Hematopoietic multipotent progenitor cell treated with erythropoietin and hydrocortisone succinate and interleukin-3 and kit ligand, for 6 days (in vitro differentiated cells): ENCODE measurements at places on chromosomes 6 and 20.

DNA sequence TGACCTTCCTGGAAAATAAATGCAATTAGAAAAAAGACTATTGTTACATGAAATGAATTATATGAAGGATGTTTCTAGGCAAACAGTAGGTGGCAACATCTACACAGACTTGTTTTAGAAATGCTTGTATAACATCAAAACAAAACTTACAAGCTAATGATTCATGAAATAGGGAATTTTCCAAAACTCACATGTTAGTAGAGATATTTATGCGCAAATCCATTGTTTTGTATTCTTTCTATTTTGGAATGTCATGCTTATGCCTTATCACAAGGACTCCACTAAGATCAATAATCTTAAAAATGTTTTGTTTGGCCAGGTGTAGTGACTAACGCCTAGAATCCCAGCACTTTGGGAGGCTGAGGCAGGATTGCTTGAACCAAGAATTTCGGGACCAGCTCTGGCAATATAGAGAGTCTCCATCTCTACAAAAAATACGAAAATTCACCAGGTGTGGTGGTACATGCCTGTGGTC, 32.3 kb upstream of the LGSN start:
- peak; percentile 38 for DNase-seq

- no peak for DNase-seq
Measured at GRCh38 chr20:44838521-44838920, 28.2 kb upstream of the RIMS4 start.

- no peak for DNase-seq
Measured at GRCh38 chr20:4366076-4366475, 350.7 kb upstream of the RNF24 start.

DNA sequence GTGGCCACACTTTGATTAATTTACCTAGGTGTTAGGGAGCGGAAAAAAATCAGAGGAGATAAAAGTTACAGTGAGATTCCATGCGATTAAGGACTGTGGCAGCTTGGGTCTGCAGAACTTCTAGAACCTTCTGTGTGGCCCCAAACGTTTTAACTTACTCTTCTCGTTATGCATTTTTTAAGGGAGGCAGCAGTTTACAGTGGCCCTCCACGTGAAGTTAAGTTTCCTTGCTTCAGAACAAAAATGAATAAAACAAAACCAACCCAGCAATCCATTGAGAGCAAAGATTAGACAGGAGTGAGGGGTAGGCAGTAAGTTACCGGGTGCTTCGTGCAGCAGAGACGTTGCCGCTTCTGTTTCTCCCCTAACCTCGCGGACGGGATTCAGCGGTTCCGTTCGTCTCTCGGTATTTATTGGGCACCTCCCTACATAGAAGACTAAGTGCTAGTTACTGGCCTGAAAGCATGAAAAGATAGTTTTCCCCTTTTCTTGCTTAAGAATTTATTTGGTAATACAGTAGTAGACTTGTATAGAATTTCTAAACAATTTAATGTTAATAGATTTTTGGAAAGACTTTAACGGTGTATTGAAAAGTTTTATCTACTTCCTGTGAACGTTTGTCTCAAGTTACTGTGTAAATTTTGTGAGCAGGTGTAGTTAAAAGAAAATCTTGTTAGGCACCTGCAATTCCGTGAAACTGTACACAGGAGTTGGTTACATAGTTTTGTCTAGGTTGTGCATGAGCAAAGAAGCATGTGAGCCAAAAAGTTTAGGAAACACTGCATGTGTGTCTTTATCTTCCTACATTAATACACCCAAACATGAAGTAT, 1.1 kb downstream of the BAG2 start:
- DNase-seq, result peak; percentile 76

DNA sequence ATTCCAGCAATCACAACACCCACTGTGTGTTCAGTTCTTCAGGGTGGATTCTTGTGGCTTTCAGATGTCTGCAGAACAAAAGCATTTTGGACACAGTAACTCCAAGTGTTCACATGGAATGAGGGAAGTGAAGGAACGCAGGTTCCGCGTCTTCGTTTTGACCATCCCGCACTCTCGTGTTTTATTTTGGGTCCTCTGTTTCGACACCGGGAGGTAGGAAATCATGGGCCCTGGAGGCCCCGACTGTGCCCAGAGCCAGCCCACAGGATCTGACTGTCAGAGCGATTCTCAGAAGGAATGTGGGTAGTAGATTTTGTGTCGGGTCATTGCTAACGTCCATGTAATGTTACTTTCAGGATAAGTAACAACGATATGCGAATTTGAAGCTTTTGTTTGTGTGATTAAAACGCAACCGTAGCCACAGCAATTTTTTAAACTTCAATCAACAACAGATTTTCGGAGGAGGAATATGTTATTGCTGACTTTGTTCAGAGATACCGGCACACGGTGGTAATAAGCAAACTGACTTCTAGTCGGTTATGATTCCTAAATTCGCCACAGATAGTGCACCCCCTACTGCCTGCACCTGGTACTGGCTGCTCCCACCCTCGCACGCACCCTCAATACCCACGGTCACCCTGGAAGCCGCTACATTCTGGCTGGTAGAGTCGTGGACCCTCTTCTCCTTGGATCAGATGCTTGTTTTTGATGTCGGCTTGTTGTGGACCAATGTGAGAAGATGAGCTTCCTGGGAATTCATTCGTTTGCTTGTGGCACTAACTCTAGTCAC, 10.5 kb downstream of the NPEPL1 start:
- DNase-seq, result no peak

DNA sequence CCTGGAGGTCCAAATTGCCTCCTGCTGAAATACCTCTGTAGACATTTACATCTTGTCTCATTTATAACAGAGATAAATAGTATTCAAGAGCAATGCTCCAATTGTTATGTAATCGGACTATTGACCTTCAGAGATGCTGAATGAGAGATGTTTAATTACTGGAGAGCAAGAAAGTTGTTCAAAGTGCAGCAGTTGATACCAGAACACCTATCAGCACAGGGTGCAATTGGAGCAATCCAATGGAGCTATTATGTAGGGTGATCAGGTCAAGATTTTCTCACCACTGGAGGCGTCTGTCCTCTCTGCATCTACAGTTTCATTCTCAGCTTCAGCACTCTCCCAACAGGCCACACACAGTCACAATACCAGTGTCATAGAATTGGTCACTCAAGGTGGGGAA, 19.5 kb upstream of the TMX4 start:
- DNase-seq, result no peak

GRCh38 chr20:17867131-17867925, 101.3 kb downstream of the SNX5 start:
- DNase-seq, result no peak

GRCh38 chr20:59948828-59949720, 8.9 kb downstream of the FAM217B start:
- peak; percentile 87 for DNase-seq

- DNase-seq, result no peak
Measured at GRCh38 chr20:33009214-33010132, 2.0 kb downstream of the BPIFB2 start.

- DNase-seq, result no peak
Measured at GRCh38 chr6:24797596-24798216, 1.0 kb downstream of the ARMH2 start.

GRCh38 chr6:7723041-7723447, 2.9 kb upstream of the BMP6 start:
- DNase-seq, result peak; percentile 90

DNA sequence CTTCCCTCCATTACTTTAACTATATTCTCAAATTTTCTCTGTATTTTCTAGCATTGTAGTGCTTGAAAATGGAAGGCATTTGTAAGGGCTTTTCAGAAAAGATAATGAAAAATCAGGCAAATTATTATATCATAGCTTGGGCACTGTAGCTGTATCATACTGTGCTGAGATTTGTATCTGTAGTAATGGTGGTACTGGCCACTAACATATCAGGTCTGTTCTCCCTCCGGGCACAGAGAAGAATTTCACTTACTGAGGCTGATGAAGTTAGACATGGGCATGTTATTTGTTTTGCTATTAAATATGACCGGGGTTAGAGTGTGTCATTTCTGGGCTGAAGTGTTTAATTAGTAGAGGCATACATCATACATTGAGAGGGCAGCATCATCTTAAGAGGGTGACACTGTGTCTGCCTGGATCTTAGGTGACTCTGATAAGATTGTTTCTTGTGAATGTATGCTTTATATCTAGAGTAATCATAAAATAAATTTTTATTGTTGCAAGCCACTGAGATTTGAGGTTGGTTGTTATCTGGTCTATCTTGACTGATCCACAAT, 1395.9 kb downstream of the EPHA7 start:
- no peak for DNase-seq

GRCh38 chr6:150102750-150103270, 33.9 kb upstream of the ULBP3 start:
- DNase-seq, result no peak

- DNase-seq, result no peak
Measured at GRCh38 chr6:39791850-39792539, at the start of gene DAAM2. Gene DAAM2, plus strand, starts transcription at chr6:39792376. Its CDS starts 63,927 bp downstream, at chr6:39856303.

- no peak for DNase-seq
Measured at GRCh38 chr20:17024513-17025119, 202.2 kb upstream of the PCSK2 start.
